Mesenteric fat pad (tissue), 1 donor: ENCODE measurements at places on chromosomes 7 and 10.

DNA sequence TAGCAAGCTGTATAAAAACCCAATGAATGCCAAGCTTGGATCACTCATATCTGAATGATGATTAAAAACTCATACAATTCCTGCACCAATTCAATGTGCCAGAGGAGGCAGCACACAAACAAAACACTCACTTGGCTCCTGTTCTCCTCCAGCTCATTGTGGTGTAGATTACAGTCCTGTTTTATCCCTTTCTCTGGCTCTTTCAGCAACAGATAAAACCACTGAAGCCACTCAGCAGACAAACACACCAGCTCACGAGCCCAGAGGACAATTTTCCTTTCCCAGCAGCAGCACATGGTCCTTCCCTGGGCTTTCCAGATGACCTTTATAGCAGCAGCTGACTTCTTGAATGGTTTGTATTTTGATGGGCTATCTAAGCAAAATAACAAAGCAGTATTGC is 107.3 kb upstream of the STARD3NL start:
- no peak for DNase-seq

- DNase-seq = no peak
These were observed 148.7 kb downstream of the FGFR2 start for GRCh38 chr10:121449482-121449924.

- DNase-seq = no peak
These were observed 6.3 kb downstream of the FAS start for GRCh38 chr10:88996927-88997326.

GRCh38 chr10:12191715-12192114 is 4.0 kb downstream of the NUDT5 start:
- no peak for DNase-seq

GRCh38 chr10:2202401-2202800 is 465.1 kb upstream of the ADARB2 start:
- no peak for DNase-seq

GRCh38 chr10:124798781-124799180 is 2.8 kb upstream of the ABRAXAS2 start:
- DNase-seq = no peak

GRCh38 chr7:67019562-67020390 is 23.1 kb downstream of the TYW1 start:
- no peak for DNase-seq

- DNase-seq = no peak
These were observed 51.7 kb upstream of the SH2B2 start for GRCh38 chr7:102234801-102235550.

- no peak for DNase-seq
These were observed 19.6 kb downstream of the GIMAP4 start for GRCh38 chr7:150586785-150587152.

DNA sequence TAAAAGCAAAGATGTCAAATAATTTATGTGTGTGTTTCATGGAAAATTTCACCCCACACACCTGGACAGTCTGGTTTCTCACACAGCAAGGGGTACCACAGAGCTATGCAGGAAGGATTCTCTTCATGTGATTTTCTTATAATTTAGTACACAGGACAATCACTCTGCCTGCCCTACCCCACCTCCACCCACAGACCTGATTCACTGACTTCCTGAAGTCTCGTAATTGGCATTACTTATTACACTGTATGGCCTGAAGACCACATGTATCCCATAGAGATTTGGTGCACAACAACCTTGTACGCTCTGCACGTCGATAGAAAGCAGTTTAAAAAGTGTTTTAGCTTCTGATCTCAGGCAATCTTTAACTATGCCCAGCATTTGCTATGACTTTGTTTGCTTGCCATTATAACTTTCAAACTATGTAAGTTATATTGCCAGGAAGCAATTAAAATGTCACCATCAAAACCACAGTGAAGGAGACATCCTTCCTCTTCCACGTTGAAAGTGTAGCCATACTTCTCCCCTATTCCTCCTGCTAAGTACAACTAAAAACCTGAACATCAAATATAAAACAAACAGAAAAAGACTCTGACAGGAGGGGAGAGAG is 279.4 kb upstream of the IMMP2L start:
- DNase-seq = no peak

- no peak for DNase-seq
These were observed 578.9 kb downstream of the AUTS2 start for GRCh38 chr7:70177166-70177565.

GRCh38 chr7:25119102-25119501 is 6.0 kb downstream of the CYCS start:
- no peak for DNase-seq

DNA sequence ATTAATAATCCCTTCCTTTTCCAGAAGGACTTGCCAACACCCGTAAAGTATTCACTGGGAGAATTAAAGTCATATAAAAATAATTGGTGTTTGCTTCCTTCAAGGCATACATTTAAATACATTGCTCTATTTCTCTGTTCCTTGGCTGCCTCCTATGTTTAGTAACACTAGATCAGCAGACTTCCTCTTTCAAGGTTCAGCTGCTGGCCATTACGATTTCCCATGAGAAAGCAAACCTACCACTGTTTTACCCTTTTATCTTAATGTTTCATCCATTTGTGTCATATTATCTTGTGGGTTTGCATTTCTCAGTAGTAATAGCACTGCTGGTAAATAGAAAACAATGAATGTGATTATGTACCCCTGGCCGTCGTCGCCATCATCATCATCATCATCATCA is 313.8 kb upstream of the BMPER start:
- no peak for DNase-seq

DNA sequence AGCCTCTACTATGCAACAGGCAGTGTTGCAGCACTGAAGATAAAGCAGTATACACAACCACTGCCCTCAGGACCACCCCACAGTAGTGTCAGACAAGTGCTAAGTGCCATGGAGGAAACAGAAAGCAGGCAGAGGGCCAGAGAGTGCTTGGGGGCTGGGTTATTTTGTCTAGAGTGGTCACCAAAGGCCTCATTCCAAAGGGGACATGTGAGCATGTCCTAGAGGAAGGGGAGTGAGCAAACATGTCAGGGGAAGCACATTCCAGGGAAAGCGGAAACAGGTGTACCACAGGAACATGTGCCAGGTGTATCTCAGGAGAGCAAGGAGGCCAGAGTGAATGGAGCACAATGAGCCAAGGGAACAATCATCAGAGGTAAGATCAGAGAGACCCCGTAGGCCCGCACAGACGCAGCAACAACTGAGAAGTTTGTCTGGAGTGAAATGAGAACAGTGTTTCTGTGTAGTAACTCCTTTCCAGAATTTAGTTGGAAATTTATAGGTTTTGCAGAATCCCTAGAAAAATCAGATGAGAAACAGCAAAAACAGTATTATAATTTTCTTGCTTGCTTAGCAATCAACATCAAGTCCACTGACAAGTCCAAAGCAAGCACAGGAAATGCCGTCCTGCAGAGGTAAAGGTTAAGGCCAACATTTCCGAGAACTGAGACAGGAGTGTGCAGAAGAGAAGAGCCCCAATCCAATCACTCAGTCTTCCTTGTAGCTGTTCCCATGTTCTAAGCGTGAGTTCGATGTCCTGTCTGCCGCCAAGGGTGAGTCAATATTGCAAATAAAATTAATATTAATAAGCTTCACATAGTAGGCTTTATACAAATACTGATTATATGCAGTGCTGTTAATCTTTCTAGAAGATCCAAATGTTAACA is 67.3 kb downstream of the SGMS1 start:
- DNase-seq = no peak

DNA sequence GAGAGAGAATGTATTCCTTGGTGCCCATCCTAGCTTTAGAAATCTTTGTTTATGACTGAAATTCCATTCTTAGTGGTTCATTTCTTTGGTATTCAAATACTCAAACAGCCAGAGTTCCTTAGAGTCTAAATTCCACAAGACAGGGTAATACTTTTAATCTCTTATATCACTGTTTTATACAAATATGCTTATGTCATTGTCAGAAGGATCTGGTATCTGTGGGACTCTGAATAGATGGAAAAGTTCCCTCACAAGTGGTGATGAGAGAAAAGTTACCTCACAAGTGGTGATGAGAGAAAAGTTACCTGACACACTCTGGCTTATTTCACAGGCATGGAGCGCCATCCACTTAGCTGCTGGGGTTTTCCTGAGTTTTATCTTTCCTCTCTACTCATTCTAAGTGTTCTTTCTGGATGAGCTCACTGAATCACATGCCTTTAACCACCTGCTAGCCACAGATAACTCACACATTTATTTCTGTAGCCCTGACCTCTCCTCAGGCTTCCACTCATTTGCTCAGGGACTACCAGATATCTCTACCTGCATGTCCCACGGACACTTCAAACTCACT is 784.0 kb downstream of the SUGCT start:
- no peak for DNase-seq

DNA sequence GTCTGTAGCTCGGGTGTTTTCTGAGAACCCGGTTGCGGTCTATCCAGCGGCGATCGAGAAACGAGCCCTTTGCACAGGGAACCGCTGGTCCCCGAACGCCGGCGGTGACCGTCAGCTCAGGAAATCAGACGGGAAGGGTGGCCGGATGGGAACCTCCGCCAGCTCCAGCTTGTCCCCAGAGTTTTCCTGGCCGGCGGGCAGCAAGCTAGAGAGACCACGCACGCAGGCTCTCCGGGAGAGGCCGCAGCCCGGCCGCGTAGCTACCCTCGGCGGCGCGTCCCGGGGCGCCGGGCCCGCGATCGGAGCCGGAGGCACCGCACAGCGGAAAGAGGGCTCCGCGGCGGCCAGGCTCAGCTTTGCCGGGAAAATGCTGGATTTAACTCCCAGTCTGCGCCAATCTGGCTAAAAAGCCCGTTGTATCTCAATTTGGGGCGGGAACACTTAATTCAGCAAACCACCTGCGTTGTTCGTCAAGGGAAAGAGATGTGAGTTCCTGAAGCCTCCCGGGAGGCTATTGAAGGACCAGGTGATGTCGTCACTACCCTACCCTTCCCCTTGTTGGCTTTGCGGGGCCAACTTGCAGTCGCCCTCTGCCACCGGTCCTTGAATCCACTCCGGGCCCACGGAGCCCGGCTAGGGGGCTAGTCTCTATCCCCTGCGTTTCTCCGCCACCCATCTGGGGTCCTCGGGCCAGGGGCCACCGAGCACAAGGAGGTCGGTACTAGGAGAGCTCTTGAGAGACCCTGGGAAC is 859 bp upstream of the CH25H start:
- no peak for DNase-seq

GRCh38 chr7:3882782-3883181 is 581.7 kb downstream of the SDK1 start:
- DNase-seq = no peak

GRCh38 chr7:155455776-155456737 is 1.9 kb upstream of the EN2 start:
- no peak for DNase-seq

DNA sequence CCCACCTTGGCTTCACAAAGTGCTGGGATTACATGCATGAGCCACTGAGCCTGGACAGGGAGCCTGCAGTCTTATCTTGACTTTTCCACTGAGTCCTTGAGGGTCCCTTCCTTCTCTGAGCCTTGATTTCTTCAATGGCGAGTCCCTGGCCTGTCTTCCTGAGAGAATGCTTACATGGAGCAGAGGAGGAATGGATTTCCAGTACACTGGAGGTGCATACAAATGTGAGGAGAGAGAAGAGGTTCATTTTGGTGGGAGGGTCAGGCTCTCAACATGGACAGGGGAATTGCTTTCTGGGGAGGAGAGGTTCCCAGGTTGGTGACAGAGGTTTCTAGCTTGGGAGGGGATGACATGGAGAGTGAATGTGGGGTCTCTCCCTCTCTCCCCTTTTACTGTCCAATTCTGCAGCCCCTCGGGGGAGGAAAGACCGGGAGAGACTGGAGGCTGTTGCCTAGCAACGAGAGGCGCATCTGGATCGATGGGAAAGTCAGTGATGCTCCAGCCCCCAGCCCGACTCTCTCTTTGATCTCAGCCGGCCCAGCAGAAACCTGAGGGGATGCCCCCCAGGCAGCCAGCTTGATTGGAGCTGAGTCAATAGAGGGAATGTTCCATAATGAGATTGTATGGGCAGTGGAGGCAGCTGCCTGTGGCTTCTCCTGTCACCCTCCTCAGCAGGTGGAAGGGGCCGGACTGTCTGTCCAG is 14.8 kb downstream of the SRRM3 start:
- DNase-seq = no peak

DNA sequence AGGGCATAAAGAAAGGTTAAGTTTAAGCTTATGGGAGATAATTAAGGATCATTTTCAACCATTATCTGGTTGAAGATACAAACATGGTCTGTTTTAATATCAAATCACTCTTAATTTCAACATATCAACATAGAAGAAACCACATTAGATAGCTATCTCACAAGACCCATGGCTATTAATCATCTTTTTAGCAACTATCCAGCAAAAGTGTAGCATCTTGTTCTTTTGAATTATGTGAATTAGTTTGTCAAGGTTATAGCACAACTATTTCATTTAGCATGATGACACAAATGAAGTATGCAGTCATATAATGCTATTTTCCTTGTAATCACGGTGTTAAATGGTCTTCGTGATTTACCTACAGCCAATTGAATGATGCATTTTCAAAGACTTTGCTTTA is 58.9 kb upstream of the PPP1R9A start:
- no peak for DNase-seq

DNA sequence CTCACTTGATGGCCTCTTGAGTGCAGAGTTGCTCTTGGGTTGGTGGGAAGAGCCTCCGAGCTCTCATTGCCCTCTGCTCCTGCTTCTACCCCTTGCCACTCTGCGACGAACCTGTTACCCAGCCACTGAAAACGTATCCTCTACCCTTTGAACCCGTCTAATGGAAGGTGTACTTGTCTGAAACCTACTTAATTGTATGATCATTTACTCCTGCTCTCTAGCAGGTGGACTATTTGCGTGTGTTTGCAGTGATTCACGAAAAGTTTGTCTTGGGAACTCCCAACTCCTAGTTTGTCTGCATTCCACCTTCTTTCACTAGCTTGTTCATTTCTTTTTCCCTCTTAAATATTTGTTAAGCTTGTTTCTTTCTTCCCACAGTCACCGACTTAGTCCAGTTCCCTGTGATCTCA is 503 bp downstream of the CROT start:
- no peak for DNase-seq

DNA sequence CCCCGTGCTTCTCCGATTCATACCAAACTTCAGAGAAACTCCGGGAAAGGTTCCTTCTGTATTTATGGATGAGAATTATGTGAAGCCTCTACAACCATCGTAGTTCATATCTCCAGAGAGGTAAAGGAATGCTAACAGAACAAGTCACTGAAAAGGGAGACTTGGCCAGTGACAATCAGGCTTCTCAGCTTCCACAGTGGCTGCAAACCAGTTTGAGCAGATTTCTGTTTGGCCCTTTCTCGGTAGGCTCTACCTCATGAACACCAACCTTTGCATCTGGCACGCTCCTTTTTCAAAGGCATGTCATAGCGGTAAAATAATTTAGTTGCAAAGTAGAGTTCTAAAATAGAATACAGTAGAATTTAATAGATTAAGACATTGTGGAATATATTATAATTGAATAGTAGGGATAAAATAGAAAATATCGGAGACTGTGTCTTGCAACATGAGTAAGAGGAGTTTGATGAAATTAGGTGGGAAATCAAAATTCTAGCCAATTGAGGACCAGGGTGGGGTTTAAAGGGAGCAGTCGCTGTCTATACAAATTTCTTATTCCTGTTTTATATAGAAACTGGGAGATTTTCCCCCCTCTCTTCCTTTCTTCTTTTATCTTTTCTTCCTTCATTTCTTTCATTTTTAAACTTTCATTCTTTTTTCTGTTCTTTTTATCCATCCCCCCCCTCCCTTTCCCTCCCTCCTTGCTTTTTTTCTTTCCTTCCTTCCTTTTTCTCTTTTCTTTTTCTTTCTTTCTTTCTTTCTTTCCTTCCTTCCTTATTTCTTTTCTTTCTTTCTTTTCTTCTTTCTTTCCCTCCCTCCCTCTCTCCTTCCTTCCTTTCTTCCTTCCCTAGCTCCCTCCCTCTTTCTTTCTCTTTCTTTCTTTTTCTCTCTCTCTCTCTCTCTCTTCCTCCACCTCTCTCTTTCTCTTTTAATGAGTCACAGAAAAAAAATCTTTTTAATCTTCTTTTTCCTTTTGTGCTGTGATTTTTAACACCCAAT is 161.5 kb upstream of the KLF6 start:
- DNase-seq = no peak
